CD8-positive, alpha-beta memory T cell (primary cell): ENCODE measurements at places on chromosomes 4 and X. TPM values are rescaled to one million over a fixed set of nuclear protein-coding genes. Genes with fewer than 3 reads are reported as not detected.
A peak's percentile ranks its signal among the peaks of the same experiment; 100 is the strongest.

GRCh38 chr4:20840648-20841190 lies 140.5 kb downstream of the PACRGL start:
- no peaks in the 10 kb centered on the region for H3K27me3 ChIP-seq
- H3K36me3 ChIP-seq, result no peaks in the 10 kb centered on the region

Gene CENPVL2
- total RNA-seq, result not detected

Gene TMEM47
- not detected for total RNA-seq

Gene ADGRG4
- total RNA-seq, result not detected

DNA sequence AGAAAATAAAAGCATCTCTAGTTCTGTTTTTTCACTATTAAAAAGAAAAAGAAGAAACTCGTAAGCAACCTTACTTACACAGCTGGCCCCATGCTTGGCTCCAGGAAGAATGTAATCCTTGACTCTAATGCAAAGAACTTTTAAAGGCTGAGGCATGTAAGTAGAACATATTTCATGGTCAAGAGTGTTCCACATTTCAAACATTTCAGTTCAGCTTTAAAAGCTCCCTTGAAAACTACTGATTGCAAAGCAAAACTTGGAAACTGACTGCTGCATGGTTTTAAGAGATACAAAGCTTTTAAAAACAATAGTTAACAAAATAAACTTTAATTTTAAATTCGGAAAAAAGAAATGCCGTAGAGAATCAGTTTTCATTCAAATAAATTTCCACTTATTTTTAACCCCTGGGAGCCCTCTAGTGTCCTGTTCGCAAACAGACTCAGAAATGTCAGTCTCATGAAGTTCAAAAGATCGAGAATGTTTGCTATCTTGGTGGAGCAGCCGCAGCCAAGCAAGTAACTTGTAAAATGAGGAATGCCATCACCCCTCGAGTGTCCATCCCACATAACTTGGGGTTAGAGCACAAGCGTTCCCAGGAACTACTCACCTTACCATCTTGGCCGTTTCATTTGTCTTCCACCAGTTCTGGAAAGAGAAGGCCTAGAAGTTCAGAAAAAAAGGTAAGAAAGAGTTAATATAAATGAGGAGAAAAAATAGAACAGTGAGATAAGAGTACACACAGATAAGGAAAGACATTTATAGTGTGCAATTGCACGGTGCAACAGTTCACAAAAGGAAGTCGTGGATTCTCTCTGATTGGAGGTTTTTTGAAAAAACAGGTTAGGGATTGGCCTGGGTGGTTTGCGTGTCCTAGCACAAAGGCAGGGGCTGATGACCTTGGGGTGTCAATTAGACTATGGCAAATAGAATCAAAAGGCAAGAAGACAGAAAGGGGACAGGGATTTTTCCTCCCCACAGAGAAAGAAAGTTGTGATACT lies at the start of gene GASK1B:
GASK1B (minus strand) TSS at position 765 of the 998 bp plus-strand sequence. CDS start 1,650 bp downstream, outside the sequence.
- no peaks in the 10 kb centered on the region for H3K36me3 ChIP-seq
- H3K4me3 ChIP-seq, result no peak within 1 kb of the TSS
- no peak for DNase-seq

Gene CLDN22
- not detected for total RNA-seq

- no peaks in the 10 kb centered on the region for H3K27me3 ChIP-seq
- no peaks in the 10 kb centered on the region for H3K4me1 ChIP-seq
- H3K4me3 ChIP-seq, result no peak overlapping the region
- H3K27ac ChIP-seq, result no peak overlapping the region
- no peaks in the 10 kb centered on the region for H3K36me3 ChIP-seq
These were observed 1587.9 kb upstream of the ADGRL3 start for GRCh38 chr4:59612235-59612634.

Gene CXorf49
- not detected for total RNA-seq

DNA sequence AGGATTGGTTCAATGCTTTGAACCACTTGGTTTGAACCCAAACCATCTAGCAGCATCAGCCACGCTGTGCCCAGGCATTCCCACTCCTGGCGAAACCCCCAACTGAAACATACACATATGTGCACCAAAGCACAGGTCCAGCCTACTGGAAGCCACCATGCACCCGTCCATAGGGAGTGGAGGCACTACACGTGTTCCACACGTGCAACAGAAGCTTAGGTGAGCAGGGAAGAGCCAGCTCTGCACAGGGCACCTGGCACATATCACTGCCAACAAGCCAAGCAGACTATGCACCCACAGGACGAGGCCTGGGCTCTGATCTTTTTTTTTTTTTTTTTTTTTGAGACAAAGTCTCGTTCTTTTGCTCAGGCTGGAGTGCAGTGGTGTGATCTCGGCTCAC lies 66.3 kb upstream of the GPR78 start:
- H3K36me3 ChIP-seq, result no peaks in the 10 kb centered on the region
- no peak overlapping the region for H3K4me3 ChIP-seq
- DNase-seq, result no peak
- no peaks in the 10 kb centered on the region for H3K27me3 ChIP-seq
- no peak overlapping the region for H3K27ac ChIP-seq

Gene FIP1L1
- total RNA-seq, result 72.8 TPM

DNA sequence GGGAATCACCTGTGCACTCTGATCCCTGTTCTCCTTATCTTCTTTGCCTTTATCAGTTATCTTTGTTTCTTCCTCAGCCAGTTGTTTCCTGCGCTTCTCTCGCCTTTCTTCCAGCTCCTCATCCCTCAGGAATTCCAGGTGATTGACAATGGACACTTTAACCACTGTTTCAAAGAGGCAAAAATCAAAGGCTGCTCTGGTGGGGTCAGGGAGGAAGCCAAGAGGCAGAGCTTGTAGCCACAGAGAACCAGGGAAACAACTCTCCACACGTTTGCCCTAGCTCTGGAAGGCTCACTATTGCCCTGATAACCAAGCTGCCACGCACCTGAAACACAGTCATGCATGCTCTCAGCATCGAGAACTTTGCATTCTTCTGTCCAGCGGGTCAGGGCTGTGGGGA lies 124.5 kb upstream of the HSD17B10 start:
- H3K27ac ChIP-seq, result no peak overlapping the region
- H3K4me1 ChIP-seq, result no peaks in the 10 kb centered on the region
- H3K4me3 ChIP-seq, result no peak overlapping the region
- no peaks in the 10 kb centered on the region for H3K27me3 ChIP-seq

Gene CPZ
- not detected for total RNA-seq

GRCh38 chr4:53608242-53608641 lies 17.0 kb upstream of the LNX1 start:
- DNase-seq, result no peak
- H3K4me3 ChIP-seq, result no peak overlapping the region
- no peaks in the 10 kb centered on the region for H3K27me3 ChIP-seq
- H3K4me1 ChIP-seq, result no peaks in the 10 kb centered on the region
- no peaks in the 10 kb centered on the region for H3K36me3 ChIP-seq

Gene STBD1
- not detected for total RNA-seq

Gene COL25A1
- not detected for total RNA-seq

DNA sequence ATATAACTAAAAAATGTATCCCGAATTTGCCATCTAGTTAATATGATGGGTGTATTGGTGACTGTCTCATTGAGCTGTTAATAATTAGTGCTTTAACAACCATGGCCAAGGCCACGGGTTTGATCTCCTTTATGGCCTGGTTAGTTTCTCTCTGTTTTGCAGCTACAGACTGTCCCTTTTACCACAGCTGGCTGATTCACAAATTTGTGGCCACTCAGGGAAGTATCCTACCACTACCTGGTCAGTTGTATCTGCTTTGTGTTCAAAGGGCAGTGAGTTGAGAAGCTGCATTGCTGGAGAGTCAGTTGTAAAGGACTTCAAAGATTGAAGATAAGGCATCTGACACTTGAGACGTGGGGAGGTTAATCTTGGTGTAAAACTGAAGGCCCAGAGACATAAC lies 219.1 kb upstream of the BMP3 start:
- H3K27me3 ChIP-seq, result no peaks in the 10 kb centered on the region
- H3K4me3 ChIP-seq, result no peak overlapping the region
- no peaks in the 10 kb centered on the region for H3K36me3 ChIP-seq

Gene GLRA2
- total RNA-seq, result not detected

GRCh38 chr4:187962926-187963325 lies 32.6 kb upstream of the ZFP42 start:
- DNase-seq, result no peak
- H3K4me3 ChIP-seq, result no peak overlapping the region
- H3K27ac ChIP-seq, result no peak overlapping the region
- H3K27me3 ChIP-seq, result no peaks in the 10 kb centered on the region
- H3K36me3 ChIP-seq, result no peaks in the 10 kb centered on the region
- no peaks in the 10 kb centered on the region for H3K4me1 ChIP-seq

DNA sequence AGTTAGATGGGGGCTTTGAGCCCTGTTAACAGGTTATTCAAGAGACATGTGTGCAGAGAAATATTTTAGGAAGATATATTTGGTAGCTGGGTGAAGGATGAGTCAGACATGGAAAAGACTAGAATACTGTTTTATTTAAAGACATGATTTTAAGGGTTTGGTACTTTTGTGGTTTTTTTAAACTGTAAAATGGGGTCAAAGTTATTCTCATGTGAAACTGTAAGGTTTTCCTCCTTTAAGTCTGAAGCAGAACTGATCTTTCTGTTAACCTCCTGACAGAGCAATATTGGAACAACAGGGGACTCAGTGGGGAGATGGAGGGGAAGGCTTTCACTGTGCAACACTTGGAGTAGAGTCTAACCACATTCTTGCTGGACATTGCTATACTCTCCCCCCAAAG lies 112.4 kb upstream of the LSM6 start:
- no peaks in the 10 kb centered on the region for H3K36me3 ChIP-seq
- no peak overlapping the region for H3K27ac ChIP-seq
- no peaks in the 10 kb centered on the region for H3K4me1 ChIP-seq
- DNase-seq, result no peak

DNA sequence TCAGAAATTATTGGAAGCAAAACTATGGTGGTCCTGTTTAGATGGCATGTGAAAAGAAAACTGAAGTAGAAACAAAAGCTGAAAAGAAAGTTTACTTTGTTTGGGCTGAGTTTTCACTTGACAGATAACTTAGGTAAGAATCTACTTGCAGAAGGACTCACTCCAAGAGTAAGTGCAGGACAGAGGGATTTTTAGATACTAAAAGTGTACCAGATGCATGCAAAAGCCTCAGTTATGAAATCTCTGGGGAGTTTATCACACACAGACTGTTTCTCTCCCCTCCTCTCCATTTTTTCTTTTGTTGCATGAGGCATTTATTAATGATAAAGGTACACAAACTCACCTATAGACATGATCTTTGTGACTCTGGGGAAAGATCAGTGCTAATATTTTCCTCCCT lies 127.5 kb upstream of the GIMD1 start:
- H3K27me3 ChIP-seq, result no peaks in the 10 kb centered on the region
- no peak overlapping the region for H3K4me3 ChIP-seq
- no peak for DNase-seq
- no peak overlapping the region for H3K27ac ChIP-seq
- H3K36me3 ChIP-seq, result no peaks in the 10 kb centered on the region

Gene TBC1D9
- total RNA-seq, result 0.46 TPM

DNA sequence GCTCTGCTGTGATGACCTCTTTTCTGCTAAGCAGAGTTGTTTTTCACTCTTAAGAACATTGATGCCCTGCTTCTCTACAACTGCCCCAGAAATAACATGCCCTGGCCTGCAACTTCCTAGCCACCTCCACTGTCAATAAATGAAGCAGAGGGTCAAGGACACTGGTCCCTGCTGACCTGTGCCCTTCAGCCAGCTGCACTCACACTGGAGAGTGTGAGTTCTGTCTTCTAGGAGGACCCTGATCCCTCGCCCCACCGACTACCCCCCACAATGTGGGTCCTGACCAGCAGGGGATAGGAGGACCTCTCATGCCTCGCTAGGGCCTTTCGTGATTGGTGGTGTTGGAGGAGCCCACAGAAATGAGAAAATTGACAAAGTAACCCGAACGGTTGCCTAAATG lies 408.1 kb upstream of the GALNT7 start:
- H3K27me3 ChIP-seq, result no peaks in the 10 kb centered on the region
- no peaks in the 10 kb centered on the region for H3K36me3 ChIP-seq
- no peak overlapping the region for H3K4me3 ChIP-seq
- no peaks in the 10 kb centered on the region for H3K4me1 ChIP-seq
- no peak overlapping the region for H3K27ac ChIP-seq

Gene ZNF157
- total RNA-seq, result 0.79 TPM

Gene VSIG4
- 0.64 TPM for total RNA-seq

GRCh38 chrX:56968980-56969379 lies 26.4 kb downstream of the SPIN3 start:
- no peak overlapping the region for H3K27ac ChIP-seq
- no peaks in the 10 kb centered on the region for H3K36me3 ChIP-seq
- H3K4me1 ChIP-seq, result no peaks in the 10 kb centered on the region
- DNase-seq, result no peak
- H3K27me3 ChIP-seq, result no peaks in the 10 kb centered on the region

DNA sequence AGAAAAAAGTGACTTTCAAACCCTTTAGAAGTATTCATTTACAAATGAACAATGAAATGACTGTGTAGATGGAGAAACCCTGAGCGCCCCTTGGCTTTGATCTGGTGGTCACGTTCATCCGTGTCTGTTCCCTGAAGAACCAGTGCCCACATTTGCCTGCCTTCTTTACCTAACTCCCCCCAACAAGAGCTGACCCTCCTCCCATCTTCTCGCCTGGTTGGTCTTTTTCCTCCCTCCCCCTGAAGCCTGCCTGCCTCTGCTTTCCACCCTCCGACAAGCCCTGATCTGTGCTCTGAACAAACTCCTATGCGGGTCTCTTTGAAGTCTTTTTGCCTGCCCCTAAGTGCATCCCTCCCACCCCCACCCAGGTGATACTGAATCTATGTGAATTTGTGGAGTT lies 18.5 kb downstream of the TBL1X start:
- no peaks in the 10 kb centered on the region for H3K36me3 ChIP-seq
- H3K4me1 ChIP-seq, result no peaks in the 10 kb centered on the region
- H3K27me3 ChIP-seq, result no peaks in the 10 kb centered on the region
- no peak overlapping the region for H3K27ac ChIP-seq
- no peak overlapping the region for H3K4me3 ChIP-seq

DNA sequence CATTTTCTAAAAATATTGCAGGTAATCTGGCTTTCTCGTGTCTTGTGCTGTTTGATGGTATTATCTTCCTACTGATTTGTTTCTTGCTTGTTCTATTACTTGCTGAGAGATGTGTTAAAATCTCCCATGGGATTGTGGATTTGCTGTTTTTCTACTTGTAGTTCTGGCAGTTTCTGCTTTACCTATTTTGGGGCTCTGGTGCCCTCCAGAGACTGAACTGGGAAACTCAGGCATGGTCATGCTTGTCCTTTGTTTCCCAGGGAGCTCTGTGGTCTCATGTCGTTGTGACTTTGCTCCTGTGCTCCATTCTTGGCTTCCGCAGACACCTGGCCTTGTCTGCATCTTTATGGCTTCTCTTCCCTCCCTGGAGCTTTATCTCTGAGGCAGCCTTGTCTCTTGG lies 39.5 kb downstream of the NSD2 start:
- no peak overlapping the region for H3K4me3 ChIP-seq
- H3K4me1 ChIP-seq, result peaks cover 6% of the 10 kb centered on the region
- H3K27me3 ChIP-seq, result no peaks in the 10 kb centered on the region
- DNase-seq, result no peak
- no peaks in the 10 kb centered on the region for H3K36me3 ChIP-seq
- H3K27ac ChIP-seq, result peak overlapping the region; percentile 9

Gene ARMCX4
- 4.9 TPM for total RNA-seq

GRCh38 chrX:72273718-72274117 lies 3.3 kb downstream of the RPS4X start:
- H3K27me3 ChIP-seq, result no peaks in the 10 kb centered on the region
- DNase-seq, result no peak
- no peak overlapping the region for H3K4me3 ChIP-seq
- peaks cover 32% of the 10 kb centered on the region for H3K4me1 ChIP-seq
- no peak overlapping the region for H3K27ac ChIP-seq
- peaks cover 38% of the 10 kb centered on the region for H3K36me3 ChIP-seq

- H3K27me3 ChIP-seq, result no peaks in the 10 kb centered on the region
- no peaks in the 10 kb centered on the region for H3K36me3 ChIP-seq
- no peaks in the 10 kb centered on the region for H3K4me1 ChIP-seq
- no peak overlapping the region for H3K4me3 ChIP-seq
These were observed 126.8 kb downstream of the IRF2 start for GRCh38 chr4:184347251-184348239.

Gene AFM
- total RNA-seq, result not detected
